Stimulated activated CD4-positive, alpha-beta T cell treated with anti-CD3 and anti-CD28 coated beads, Interleukin-1b, Interleukin-23, amount 100 ng/mL, for 4 hours (primary cell): ENCODE measurements at places on chromosomes 7 and 10.
A peak's percentile ranks its signal among the peaks of the same experiment; 100 is the strongest.

DNA sequence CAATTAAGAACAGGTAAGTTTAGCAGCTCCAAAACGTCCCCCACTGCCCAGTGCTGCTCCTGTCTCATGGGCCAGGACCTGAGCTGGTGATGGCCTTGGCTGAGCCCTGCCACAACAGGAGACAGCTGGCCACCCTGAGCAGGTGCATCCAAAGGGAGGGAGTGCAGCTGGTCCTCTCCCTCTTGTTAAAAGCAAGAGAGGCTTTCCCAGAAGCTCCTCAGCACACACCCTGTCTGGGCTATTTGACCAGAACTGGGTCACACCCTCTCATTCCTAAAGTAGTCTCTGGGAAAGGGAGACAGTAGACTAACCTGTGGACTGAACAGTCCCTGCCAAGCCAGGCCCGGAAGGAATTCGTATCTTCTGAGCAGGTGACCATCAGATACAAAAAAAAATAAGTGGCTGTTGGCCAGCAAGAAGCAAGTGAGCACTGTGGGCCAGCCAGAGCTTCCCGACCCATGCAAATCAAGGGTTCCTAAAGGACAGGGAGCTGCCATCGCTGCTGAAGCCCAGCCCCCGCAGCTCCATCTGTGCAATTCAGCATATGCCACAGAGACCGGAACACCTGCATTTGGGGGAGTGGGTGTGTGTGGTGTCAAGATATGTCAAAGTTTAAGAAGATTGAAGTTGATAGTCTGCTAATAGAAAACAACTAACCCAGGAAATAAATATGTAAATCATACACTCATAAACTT lies 2.1 kb upstream of the TMEM72 start:
- no peak for DNase-seq

DNA sequence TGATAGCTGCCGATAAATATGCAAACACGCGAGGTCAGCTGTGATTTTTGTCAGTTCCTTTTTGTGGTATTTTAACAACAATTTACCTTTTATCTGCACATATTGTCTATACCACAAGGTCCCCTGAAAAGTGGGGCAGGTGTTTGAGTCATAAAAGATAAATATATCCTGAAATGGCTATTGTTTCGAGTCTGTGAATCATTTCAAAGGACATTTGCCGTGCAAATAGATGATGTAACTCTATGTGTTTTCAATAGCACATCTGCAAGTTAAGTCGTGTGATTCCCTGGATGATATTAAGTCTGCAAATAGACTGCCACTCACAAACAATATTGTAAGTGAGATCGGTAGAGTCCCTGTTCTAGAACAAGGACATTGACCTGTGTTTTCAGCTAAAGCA lies 193.0 kb upstream of the PITRM1 start:
- no peak for DNase-seq

DNA sequence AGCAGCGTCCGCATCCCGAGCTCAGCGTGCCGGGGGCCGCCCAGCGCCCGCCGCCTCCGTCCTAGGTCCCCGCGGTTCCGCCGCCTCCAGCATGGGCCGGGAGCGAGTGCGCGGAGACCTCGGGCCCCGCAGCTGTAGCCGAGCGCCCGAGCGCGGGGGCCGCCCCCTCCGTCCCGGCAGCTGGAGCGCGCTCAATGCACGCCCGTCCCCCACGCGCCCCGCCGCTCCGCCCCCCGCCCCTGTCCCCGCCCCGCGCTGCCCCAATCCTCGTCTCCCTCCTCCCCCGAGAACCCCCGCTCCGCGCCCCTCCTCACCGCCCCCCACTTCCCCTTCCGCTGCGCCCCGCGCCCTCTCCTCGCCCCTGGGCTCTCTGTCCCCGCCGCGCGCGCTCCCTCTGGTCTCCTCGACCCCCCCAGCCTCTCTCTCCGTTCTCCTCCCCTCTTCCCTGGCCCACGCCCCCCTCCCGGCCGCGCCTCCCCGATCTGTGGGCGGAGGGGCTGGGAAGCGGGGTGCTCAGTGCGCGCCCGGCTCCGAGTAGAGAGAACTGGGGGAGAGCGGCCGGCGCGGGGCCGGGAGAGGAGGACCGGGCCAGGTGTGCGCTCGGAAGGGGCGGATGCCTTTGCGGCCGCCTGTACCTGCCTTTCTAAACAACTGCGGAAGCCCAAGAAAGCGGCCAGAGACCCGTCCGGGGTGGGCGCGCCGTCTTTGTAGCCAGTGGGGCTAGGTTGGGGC lies at the start of gene VIPR2:
TSS of gene VIPR2 (minus strand) at position 110 of the 732 bp plus-strand sequence. CDS start at position 14, 96 bp downstream.
- peak; percentile 24 for DNase-seq

DNA sequence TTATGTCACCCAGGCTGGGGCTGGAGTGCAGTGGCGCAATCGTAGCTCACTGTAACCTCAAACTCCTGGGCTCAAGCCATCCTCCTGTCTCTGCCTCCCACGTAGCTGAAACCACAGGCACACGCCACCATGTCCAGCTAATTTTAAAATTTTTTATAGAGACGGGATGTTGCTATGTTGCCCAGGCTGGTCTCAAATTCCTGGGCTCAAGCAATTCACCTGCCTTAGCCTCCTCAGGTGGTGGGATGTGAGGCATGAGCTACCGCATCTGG lies 123.2 kb upstream of the PARD3 start:
- no peak for DNase-seq

DNA sequence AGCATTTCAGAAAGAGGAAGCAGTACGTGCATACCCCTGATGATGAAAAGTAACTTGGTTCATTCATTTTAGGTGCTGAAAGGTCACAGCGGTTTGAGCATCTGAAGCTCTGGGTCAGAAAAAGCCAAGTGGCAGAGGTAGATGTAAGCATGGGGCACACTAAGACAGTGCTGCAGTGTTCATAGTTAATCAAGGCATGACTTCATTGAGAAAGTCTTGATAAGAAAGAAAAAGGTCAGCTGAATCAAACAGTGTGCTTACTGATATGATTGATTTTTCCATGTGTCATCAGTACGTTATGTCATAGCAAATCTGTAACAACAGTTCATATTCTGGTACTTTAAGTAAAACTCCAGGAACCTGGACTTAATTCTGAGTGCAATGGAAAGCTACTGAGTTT lies 107.7 kb upstream of the PCLO start:
- DNase-seq, result no peak

- no peak for DNase-seq
Observed at GRCh38 chr10:81570349-81570748, 304.6 kb upstream of the NRG3 start.

- no peak for DNase-seq
Observed at GRCh38 chr7:103809229-103809994, 180.0 kb downstream of the RELN start.

- DNase-seq, result no peak
Observed at GRCh38 chr7:4919969-4920766, 36.7 kb upstream of the RADIL start.

- DNase-seq, result no peak
Observed at GRCh38 chr10:8158193-8159071, 103.9 kb downstream of the GATA3 start.

GRCh38 chr10:103660364-103661197 lies 167.1 kb downstream of the NEURL1 start:
- DNase-seq, result peak; percentile 10

DNA sequence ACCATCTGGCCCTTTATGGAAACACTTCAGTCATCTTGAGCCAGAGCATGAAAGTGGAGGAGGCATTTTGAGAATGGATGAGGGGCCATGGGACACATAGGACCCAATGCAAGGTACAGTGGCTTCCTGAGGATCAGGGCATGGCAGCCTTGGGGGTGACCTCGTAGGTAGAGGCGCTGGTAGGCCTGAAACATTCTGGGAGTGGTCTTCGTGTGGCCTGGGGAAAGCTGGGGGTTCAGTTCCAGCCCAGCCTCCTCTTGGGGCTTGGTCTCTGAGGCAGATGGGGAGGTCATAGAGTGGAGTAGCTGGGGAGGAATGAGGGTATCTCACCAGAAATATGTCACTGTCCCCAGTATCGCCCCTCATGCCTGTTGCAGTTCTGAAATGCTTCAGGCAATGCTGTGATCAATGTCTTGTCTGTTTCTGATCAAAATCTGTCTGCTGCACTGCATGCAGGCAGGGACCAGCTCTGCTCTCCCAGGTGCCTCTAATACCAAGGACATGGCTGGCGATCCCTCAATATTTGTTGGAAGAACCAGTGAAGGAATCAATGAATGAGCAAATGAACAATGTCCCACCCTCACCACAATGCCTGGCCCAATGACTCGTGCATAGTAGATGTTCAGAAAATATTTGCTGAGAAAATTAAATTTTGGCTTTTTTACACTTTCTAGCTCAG lies 90.9 kb downstream of the CHST15 start:
- no peak for DNase-seq

- no peak for DNase-seq
Observed at GRCh38 chr10:108521827-108522492, 1357.5 kb upstream of the SORCS1 start.

GRCh38 chr10:3865565-3865964 lies 80.6 kb upstream of the KLF6 start:
- no peak for DNase-seq

- no peak for DNase-seq
Observed at GRCh38 chr10:4108693-4109092, 323.7 kb upstream of the KLF6 start.

GRCh38 chr7:101953248-101953819 lies 135.9 kb downstream of the CUX1 start:
- DNase-seq, result no peak

DNA sequence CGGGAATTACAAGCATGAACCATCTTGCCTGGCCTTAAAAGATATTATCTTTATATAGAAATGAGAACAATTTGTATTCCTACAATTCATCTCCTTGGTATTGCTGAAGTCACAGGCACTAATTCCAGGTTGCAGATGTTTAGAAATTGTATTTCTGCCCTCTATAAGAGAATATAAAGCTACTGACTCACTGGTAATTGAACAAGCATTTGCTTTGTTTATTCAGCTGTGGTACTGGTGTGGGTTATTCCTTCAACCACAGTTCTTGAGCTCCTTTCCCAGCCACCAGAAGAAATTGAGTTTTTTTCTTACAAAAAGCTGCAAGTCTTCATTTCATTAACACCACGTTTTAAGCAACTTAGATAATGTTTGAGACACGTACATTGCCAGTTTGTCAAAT lies 29.0 kb upstream of the MPP7 start:
- DNase-seq, result no peak

GRCh38 chr10:86509145-86509544 lies 12.4 kb downstream of the WAPL start:
- no peak for DNase-seq

DNA sequence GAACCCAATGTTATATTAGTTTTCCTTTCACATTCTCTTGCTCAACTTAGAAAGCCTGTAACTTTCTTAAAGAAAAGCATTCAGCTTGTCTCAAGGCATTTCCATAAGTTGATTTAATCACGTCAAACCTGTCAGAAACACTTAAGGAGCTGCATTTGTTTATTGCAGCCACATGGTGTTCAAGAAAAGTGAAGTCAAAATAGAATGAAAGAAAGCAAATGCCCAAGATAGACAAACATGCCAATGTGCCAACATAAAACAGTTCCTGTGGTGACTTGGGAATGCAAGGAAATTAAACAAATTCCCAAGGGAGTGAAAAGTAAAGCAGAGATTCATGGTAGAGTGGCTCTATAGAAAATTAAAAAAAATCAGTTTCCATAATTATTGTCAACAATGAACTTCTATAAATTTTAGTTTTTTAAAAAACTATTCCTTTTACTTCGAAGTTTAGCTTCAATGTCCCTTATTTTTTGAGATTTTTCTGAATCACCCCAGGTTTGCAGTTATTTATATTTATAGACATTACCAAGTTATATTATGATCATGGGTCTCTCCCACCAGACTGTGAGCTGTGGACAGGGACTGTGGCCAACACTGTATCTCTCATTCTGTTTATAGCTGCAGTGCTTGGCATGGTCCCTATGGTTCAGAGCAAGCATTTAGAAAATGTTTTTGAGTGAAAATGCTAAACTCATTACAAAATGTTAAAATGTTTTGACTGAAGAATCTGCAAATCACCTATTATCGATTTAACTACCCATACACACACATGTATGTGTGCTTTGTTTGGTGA lies 887.4 kb downstream of the REEP3 start:
- no peak for DNase-seq

- DNase-seq, result no peak
Observed at GRCh38 chr7:28984217-28984616, 26.1 kb upstream of the TRIL start.

DNA sequence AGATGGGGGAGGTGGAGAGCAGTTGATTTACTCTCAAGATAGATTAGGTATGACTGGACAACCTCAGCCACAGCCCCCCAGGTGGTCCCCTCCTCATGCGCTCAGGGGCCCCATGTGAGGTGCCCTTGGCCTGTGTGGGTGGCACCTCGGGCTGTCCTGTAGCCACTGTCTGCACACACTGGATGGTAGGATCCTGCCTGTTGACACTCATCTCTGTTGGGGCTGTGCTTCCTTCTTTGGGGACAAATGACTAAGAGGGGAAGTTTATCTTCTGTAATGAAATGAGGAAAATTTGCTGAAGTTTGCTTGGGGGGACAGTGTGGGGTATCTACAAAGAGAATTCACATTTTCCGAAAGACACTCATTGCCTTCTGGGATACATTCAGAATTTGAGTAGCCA lies 53.6 kb upstream of the ANTXRL start:
- no peak for DNase-seq

GRCh38 chr7:46152696-46153095 lies 231.6 kb upstream of the IGFBP3 start:
- DNase-seq, result no peak

DNA sequence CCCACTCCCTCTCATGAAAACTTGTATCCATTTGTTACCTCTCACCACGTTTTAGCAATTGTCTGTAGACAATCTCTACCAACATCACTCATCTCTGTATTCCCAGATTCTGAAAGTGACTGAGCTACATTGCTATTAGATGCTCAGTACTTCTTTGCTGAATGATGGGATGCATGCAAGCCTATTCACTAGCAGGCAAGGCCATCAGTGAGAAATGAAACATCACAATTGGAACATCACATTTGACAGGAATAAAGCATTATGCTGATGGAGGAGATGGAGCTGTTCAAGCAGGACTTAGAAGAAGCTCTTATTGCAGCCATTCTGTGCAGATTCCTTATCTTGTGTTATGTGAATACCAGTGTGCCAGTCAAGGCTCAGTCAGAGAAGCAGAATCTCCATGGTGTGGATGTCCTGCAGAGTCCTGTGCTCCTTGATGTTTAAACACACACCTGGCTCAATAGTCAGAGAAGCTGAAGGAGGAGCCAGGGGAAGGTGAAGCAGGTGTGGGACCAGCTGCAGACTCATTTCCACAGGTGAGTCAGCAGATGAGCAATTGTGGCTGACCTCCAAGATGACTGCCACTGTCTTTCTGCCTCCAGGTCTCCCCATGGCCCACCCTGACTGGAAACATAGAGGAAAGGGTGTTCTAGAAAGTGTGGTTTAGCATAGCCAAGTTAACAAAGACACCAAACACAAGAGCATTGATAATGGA lies 965.5 kb downstream of the GRID1 start:
- DNase-seq, result no peak

GRCh38 chr10:74289951-74290350 lies 138.9 kb downstream of the ADK start:
- no peak for DNase-seq

- DNase-seq, result no peak
Observed at GRCh38 chr7:152923711-152924110, 164.2 kb downstream of the ACTR3B start.
